Daoy (cell line): ENCODE measurements at places on chromosomes 4 and X.

GRCh38 chr4:140071806-140072205, 82.2 kb downstream of the MAML3 start:
- peak; percentile 53 for DNase-seq

- peak; percentile 13 for DNase-seq
Measured at GRCh38 chrX:19799319-19800182, 87.8 kb downstream of the SH3KBP1 start.

GRCh38 chrX:129092242-129092641, 431.0 kb downstream of the SMARCA1 start:
- no peak for DNase-seq

DNA sequence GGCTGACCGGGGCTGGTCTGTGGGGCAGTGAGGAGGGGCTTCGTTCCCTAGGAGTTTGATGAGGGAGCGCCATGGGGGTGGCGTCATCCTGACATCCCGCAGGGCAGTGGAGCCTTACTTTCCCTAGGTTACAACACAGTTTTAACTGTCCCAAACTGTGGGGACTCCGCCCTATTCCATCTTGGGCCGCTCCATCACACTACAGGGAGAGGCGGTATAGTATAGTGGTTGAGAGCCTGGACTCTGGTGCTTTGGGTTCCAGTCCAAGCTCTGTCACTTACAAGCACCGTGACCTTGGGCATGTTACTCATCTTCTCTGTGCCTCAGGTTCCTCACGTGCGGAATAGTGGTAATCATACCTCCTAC, 44.2 kb downstream of the ZNF185 start:
- DNase-seq, result no peak

GRCh38 chrX:71251466-71251973, 2.4 kb downstream of the ZMYM3 start:
- no peak for DNase-seq

GRCh38 chr4:78432896-78433295, 118.7 kb upstream of the ANXA3 start:
- DNase-seq, result peak; percentile 8

DNA sequence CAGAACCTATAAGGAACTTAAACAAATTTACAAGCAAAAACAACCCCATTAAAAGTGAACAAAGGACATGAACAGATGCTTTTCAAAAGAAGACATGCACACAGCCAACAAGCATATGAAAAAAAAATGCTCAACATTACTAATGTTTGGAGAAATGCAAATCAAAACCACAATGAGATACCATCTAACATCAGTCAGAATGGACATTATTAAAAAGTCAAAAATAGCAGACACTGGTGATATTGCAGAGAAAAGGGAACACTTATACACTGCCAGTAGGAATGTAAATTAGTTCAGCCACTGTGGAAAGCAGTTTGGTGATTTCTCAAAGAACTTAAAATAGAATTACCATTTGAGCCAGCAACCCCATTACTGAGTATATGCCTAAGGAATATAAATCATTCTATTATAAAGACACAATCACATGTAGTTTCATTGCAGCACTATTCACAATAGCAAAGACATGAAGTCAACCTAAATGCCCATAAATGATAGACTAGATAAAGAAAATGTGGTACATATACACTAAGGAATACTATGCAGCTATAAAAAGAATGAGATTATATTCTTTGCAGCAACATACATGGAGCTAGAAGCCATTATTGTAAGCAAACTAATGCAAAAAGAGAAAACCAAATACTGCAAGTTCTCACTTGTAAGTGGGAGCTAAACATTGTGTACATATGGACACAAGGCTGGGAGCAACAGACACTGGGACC, 1509.4 kb downstream of the TECRL start:
- DNase-seq, result no peak

DNA sequence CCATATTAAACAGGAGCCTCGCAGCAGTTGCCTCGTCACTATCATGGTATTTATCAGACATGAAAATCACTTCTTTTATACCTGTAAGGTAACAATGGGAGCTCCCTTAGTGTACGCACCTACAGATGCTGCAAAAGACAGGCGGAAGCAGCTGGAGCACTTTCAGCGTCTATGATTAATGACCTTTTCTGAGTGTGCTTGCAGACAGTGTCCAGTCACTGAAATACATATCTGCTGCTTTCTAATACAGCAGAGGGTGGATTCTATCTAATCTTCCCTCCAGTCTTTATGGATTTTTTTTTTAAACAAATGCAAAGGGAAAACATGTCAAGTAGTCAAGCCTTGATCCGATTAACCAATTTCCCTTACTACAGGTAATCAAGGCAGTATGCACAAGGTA, 24.1 kb downstream of the DCTD start:
- no peak for DNase-seq

DNA sequence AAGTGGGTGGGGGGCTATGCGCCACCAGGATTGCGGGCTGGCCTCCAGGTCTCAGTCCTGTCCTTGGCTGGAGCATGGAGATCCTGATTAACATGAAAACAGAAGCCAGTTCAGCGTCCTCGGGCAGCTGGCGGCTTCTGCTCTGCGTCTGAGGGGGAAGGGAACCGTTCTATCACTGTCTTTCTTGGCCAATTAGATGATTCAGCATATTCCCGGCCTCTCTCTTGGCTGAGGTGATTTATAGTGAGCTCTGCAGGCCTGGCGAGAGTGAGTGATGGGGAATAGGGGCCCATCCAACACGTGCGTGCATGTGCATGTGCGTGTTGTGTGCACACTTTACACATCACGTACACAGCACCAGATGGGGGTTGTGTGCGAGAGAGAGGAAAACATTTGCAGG, 145.8 kb upstream of the ATP6AP2 start:
- DNase-seq, result peak; percentile 8

DNA sequence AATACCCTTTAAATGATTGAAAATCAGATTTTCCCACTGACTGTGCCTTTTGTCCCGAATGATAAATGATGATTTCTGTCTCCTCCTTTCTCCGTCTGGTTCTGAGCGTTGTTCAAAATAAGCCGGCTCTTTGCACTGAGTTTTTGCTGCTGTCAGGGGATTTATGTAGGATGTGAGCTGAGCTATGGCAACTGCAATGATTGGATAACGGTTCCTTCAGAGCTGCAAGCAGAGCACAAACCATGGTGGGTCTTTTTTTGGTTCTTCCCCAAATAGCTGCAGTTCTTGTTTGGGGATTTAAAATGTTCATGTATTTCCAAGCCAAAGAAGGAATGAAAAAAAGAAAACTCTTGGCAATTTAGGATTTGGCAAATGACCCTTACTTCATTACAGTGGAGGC, 124.5 kb upstream of the CASK start:
- DNase-seq, result no peak

GRCh38 chrX:150790021-150790420, 96.8 kb downstream of the MTMR1 start:
- no peak for DNase-seq

GRCh38 chr4:173461170-173461569, 62.3 kb upstream of the SCRG1 start:
- DNase-seq, result peak; percentile 78

GRCh38 chrX:125293850-125294780, 25.6 kb upstream of the TEX13C start:
- DNase-seq, result peak; percentile 7

GRCh38 chr4:93617606-93618005, 210.9 kb upstream of the ATOH1 start:
- peak; percentile 12 for DNase-seq

DNA sequence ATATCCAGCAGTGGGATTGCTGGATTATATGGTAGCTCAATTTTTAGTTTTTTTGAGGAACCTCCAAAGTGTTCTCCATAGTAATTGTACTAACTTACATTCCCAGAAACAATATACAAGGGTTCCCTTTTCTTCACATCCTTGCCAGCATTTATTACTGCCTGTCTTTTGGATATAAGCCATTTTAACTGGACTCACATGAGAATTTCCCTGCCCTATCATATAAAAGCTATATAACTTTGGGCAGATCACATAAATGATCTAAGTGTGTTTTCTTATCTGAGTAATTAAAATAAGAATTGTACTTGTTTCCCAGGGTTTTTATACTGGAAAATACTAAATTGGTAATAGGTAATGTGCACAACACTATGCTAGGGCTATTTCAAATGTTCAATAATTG, 25.4 kb downstream of the APOOL start:
- DNase-seq, result no peak

- DNase-seq, result no peak
Measured at GRCh38 chrX:3192835-3193234, 151.6 kb downstream of the ARSF start.

DNA sequence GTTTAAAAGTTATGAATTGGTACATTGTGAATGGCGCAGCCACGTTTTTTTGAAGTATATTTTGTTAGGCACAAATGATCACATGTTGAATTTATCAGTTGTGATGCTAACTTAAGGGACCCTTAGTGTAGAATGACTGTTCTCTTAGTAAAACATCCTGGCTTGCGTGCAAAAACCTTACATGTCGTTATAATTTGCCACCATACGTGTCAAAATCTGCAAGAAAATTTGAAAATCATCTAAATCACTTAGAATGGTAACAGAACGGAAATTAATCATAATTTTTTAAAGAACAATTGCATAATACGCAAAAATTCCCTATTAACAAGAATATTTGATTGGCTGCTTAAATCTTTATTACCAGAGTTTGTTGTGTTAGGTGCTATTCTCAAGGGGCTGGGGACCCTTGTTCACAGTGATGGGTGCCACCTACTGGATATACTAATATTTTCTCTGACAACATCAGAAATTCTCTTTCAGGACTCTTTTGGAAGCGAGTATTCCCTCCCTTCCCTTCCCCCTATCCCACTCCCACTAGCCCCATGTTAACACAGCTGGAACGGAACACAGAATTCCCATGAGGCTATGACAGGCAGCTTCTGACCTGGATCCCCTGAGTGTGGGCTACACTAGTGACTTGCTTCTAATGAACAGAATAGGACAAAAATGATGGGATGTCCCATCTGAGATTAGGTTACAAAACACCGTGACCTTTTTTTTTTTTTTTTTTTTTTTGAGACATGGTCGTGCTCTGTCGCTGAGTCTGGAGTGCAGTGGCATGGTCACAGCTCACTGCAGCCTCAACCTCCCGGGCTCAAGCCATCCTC, 71.8 kb downstream of the SUPT20HL2 start:
- peak; percentile 16 for DNase-seq

- no peak for DNase-seq
Measured at GRCh38 chr4:180798036-180798577, 1445.1 kb upstream of the TENM3 start.

DNA sequence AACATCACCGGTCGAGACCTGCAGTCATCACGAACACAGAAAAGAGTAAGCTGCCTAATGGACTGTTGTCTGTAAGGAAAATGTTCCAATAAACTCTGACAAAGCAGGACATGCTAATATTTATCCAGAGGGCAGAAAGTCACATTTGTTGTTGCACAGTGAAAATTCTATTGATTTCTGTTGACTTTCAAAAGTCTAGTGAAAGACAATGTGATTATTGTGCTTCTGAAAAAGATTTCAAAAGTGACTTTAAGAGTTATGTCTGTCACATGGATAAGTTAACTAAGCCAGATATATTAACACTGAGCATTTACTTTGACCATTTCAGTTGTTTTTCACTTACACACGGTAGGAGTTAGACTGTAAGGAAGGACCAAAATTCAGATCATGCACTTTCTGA, 9.3 kb upstream of the RFC1 start:
- no peak for DNase-seq

- no peak for DNase-seq
Measured at GRCh38 chrX:105634180-105634579, 188.2 kb upstream of the NRK start.

GRCh38 chrX:8743126-8743732, 11.3 kb upstream of the ANOS1 start:
- DNase-seq, result peak; percentile 36

GRCh38 chr4:87716371-87717265, 66.5 kb downstream of the DMP1 start:
- DNase-seq, result no peak

DNA sequence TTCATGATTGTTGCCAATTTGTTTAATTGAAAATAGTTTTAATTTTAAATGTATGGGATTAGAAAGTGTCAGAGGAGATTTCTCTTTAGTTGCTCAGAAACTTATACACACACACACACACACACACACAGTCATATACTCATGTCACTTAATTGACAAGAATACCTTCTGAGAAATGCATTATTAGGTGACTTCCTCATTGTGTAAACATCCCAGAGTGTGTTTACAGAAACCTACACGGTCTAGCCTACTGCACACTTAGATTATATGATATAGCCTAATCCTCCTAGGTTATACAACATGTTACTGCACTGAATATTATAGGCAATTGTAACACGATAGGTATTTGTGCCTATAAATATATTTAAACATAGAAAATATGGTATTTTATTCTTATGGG, 1327.4 kb downstream of the FSTL5 start:
- no peak for DNase-seq

DNA sequence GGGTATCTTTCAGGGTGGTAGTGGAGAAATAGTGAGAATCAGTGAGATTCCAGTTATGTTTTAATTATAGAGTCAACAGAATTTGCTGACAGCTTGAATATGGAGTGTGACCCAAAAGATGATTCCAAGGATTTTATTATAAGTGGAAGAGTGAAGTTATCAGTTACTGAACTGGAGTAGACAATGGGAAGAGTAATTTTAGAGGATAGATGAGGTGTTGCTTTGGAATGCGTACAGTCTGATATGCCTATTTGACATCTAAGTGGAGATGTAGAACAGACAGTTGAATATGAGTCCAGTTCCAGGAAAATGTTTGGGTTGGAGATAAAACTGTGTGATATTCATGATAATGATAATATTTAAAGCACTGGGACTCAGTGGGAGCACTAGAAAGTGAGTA, 174.2 kb downstream of the MAPK10 start:
- no peak for DNase-seq

DNA sequence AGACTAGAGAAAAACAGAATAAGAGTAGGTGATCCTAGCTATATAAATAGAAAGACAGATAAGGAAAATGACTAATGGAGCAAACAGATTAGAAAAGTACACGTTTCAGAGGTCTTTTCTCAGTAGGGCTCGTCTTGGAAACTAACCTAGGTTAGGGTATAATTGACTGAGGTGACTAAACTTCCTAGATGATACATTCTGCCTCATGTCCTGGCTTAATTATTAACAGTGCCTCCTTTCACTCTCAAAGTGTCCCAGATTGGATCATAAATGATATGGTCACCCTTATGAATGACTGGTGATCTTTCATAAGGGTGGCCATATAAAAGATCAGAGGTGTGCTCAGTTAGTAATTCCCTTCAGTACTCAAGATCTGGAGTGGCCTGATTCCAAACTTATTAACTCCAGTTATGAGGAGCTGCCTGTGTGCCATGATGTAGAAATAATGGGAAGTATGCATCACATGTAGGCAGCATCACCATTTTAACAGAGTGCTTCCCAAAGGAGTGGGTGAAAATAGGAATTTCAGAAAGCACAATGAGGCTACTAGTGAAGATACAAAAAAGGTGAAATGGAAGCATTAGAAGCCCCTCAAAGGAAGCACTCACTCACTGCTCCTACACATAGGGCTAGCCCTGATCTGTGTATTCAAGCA, 14.7 kb upstream of the GRIA3 start:
- DNase-seq, result no peak

DNA sequence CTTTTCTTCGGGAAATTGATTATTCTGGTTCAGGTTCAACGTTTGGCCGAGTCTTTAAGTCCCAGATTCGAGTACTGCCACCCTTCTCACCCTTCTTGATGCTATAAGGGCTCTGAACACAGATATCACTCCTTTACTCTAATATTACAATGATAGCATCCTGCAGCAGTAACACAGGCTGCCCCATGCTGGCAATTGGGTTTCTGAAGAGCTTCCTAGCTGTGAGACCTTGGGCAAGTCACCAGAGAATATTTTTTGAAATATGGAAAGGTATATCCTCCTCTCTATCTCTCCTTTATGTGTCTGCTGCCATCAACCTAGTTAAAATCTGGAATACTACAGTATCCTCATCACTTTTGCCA, 297 bp upstream of the MTMR8 start:
- no peak for DNase-seq
